Stimulated activated CD4-positive, alpha-beta T cell treated with anti-CD3 and anti-CD28 coated beads, Interleukin-1b, Interleukin-23, amount 100 ng/mL, for 1 hour (primary cell): ENCODE measurements at places on chromosomes 16 and 17.

DNA sequence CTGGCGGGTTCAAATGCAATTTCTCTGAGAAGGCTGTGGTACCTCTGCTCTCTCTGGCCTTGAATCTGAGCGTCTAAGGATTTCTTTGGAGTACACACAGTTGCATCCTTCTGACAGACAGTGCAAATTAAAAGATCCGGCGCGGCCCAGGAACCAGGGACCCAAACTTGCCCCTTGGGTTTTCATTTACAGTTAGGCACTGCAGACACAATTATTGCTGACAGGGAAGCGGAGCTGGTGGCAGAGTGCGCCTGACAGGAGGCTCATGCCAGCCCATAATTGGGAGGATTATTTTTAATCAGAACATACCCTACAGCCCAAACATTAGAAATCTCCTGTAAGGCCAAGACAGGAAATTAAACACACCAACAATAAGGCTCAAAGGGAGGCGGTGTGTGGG is 1023.4 kb upstream of the RBFOX1 start:
- no peak for DNase-seq

DNA sequence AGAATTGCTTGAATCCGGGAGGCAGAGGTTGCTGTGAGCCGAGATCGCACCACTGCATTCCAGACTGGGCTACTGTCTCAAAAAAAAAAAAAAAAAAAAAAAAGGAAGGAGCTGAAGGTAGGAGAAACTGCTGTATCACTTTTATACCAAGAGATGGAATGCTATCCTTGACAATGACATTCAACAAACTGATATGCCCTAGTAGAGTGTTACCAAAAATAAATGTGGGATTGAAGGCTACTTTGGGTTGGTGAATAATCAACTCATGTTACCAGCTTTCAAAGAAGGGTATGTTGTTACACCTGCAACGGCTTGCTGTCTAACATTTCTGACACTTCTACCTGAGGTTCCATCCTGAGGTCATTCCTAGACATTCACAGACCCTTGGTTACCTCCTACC is 84.9 kb downstream of the TEX14 start:
- no peak for DNase-seq

DNA sequence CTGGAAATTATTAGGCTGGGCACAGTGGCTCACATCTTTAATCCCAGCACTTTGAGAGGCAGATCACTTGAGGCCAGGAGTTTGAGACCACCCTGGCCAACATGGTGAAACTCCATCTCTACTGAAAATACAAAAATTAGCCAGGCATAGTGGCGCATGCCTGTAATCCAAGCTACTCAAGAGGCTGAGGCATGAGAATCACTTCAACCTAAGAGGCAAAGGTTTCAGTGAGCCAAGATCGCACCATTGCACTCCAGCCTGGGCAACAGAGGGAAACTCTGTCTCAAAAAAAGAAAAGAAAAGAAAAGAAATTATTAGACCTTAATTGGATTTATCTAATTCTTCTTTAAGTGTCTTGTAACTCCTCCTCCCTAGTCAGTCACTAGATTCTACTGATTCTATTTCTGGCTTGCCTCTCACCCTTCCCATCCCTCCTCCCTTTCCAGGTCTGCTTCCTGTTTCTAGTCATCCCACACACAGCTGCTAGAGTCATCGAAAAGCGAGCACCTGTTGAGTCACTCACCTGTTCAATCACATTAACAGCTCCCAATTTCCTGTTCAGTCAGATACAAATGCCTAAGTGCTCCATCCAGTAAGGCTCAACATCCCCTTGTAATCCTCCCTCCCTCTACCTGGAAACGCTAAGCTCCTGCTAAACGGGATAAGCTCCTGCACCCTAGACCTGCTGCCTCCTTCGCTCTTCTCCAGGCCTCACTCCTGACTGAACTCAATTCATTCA is 34.6 kb downstream of the ERN1 start:
- DNase-seq: no peak

DNA sequence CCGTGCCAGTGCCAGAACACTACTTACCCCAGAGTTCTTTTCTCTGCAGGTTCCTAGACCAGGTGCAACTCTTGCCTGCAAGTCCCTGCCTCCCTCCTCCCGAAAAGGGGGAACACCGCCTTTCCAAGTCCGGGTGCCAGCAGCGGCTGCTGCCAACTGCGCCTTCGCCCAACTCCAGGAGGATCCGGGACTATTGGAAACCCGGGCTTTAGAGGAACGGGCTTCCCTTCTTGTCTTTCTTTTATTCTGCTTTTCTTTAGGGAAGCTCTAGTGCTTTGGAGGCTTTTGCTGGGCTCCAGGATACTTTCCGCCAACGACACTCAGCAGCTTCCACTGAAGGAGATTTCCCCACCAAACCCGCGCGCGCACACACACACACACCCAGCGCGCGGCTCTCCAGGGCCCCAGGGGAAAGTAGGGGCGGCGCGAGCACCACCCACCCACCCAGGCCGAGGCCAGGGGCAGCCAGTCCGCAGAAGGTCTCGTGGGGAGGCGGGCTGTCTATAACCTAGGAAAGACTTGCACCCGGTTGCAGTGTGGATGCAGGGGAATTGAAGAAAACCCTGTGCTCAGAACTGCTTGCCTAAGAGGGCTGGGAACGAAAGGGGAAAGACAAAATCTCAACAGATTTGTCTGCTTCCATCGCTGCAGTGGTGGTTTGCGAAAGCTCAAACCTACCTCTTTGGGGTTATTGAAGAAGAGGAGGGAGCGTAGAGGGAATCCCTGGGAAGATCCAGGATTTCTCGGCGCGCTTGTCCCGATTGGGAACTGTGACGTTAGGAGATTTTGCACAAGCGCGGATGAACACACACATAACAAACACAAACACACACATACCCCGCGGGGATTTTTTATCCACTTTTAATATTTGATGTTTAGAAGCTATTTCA is 977 bp upstream of the CA10 start:
- DNase-seq: no peak

DNA sequence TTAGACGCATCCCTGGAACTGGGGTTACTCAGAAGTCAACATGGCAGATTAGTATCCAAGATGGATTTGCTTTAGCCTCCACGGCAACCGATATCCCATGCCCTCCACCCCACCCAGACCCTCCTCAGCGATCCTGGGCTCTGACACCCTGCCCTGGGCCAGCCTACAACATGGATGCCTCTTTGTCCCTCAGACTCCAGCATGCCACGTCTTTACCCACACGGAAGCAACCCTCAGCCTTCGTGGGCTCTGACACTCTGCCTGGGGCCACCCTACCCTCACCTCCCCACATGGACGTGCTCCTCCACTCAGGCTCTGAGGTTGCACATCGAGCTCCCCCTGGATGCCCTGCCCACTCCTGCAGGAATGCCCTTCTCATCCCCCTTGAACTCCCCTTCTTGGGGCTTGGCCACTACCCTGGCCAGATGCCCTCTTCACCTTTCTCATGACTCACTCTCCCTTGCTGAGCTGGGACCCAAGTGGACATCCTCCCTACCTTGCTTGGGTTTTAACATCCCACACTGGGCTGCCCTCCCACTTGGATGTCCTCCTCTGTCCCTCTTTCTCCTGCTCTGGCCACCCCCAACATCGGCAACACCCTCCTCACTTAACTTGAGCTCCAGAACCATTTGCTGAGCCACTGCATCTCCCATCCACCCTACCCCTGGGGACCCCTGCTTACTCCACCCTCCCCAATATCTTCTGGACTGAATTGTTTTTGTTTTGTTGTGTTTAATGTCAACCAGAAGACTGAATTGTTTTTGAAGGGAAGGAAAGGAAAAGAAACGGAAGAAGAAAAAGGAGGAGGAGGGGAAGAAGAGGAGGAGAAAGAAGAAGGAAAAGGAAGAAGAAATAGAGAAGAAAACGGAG is 18.3 kb upstream of the TMEM92 start:
- DNase-seq: no peak

- DNase-seq: no peak
Observed at GRCh38 chr16:56399047-56399446, 26.3 kb downstream of the AMFR start.

- DNase-seq: no peak
Observed at GRCh38 chr16:66211651-66212050, 154.8 kb upstream of the CDH5 start.

DNA sequence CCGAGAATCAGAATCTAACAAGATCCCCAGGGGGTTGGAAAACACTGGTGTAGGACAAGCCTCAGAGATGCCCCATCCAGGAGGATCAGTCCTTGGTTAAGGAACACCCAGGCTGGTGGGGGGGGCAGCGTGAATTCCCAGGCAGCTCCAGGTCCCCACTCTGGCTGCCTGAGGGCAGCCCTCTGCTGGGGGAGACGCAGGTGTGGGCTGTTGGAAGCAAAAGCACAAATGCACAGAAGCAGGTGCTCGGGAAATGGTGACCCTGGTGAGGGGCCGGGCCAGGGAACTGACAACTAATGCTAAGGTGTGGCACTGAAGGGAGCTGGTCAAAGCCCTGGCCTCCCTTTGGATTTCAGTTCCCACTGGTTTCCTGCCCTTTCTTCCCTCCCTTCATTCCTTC is 140.8 kb upstream of the CDH5 start:
- no peak for DNase-seq

GRCh38 chr17:4956493-4957061 is 5.7 kb downstream of the ENO3 start:
- no peak for DNase-seq

DNA sequence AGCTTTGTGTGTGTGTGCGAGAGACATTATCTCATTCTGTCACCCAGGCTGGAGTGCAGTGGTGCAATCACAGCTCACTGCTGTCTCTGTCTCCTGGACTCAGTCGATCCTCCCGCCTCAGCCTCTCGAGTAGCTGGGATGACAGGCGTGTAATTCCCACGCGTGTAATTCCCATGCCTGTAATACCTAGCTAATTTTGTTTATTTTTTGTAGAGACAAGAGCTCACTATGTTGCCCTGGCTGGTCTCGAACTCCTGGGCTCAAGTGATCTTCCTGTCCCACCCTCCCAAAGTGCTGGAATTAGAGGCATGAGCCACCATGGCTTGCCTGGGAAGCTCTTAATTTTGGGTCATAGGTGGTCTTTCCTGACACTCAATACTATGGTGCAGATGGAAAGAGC is 205.3 kb upstream of the TNRC6C start:
- no peak for DNase-seq

DNA sequence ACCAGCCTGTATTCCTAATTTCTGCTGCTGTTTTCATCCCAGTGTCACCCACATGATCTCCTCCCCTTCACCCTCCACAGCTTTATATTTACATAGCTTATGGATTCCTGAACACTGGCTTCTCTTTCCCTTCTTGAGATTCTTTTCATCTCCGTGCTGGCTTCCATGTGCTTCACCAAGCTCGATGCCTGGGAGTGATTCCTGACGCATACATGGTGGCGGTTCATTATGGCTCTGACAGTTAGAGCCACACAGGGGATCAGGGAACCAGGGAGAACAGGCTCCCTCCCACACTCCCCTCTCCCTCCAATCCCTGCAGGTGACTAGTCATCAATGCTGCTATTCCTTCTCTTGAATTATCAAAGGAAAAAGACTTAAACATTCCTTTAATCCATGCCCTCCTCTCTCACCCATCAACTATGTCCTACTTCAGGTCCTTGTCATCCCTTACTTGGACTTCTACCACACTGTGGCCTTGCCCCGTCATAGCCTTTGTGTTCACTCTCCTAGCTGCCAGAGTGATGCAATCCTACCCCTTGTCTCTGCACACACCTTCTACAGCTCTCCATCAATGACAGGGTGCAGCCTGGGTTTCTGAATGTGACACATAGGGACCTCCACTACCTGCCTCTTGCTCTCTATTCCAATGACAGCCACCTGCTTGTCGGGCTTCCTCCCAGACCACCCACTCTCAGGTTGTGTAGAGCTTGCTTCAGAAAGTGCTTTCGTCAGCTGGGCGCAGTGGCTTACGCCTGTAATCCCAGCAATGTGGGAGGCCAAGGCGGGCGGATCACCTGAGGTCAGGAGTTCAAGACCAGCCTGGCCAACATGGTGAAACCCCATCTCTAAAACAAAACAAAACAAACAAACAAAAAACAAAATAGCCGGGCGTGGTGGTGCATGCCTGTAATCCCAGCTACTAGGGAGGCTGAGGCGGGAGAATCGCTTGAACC is 43.6 kb downstream of the MYH13 start:
- DNase-seq: no peak
